Head of caudate nucleus (tissue), 42 donors: ENCODE measurements at places on chromosomes 5 and 9.

DNA sequence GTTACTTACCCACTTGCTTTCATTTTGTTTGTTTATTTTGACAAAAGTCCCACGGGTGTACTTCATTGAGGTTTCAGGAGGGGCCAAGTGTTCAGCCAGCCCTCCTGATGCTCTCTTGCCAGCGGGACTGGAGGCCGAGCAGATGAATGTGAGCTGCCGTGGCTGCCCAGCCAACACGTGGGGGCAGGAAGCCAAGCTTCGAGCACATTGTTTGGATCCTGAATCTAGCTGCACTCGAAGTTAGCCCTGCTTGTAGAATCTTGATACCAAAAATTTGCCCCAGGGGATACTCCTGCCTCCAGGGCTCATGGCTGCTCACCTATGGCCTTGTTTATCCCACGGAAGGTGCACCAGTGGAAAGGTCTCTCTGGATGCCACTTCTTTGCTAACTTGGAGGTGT lies 49.3 kb downstream of the RASGEF1C start:
- DNase-seq, result no peak

GRCh38 chr5:640461-641330 lies 28.6 kb downstream of the CEP72 start:
- no peak for DNase-seq

DNA sequence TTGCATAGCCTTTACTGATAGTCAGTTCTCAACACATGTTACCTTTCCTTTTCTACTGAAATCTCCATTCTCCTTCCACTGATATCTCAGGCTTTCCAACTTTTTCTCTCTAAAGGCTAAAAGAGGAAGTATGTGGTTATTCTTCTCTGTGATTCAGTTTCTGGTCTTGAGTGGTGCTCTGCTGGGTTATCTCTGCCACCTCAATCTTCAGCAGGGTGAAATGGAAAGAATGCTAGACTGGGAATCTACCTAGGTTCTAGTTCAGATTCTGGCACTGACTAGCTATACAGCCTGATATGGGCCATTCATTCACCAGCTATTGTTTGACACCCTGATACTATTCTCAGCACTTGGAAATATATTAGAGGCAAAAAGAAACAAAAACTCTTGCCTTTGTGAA lies 124.9 kb upstream of the GRIA1 start:
- no peak for DNase-seq

- DNase-seq, result no peak
Observed at GRCh38 chr5:168592014-168592368, 12.8 kb upstream of the PANK3 start.

DNA sequence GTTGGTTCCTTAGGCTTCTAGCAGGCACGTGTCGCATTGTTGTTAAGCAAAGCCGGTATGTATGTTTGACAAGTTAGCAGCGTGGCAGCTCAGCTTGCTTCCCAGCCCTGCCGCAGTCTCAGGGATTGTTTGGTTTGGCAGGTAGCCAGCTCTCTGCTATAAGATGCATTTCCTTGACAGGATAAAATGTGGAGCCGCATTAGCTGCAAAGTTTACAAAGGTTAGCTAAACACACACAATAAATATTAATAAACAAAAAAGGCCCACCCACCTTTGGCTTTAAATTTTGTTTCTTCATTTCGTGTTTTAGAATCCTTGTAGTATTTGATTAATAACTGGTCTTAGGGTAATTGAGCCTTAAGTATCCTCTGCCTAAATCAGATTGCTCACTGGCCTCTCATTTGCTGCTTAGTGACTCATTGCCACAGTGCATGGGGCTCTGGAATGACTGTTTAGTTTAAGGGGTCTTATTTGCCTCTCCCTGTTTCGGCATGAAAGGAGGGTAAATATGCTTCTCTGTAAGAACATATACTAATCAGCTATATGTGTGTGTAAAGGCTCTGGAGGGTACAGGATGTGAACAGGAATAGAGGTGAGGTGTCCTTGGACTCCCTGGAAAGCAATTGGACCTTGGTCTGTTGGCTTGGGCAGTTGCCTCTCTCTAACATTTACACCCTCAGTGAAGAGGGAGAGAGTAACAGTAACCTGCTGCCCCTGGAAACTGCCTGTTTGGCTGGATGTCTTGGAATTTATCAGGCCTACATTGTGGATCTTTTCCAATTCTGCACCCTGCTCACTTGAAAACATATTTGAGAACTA lies 122.0 kb downstream of the GDNF start:
- DNase-seq, result no peak

DNA sequence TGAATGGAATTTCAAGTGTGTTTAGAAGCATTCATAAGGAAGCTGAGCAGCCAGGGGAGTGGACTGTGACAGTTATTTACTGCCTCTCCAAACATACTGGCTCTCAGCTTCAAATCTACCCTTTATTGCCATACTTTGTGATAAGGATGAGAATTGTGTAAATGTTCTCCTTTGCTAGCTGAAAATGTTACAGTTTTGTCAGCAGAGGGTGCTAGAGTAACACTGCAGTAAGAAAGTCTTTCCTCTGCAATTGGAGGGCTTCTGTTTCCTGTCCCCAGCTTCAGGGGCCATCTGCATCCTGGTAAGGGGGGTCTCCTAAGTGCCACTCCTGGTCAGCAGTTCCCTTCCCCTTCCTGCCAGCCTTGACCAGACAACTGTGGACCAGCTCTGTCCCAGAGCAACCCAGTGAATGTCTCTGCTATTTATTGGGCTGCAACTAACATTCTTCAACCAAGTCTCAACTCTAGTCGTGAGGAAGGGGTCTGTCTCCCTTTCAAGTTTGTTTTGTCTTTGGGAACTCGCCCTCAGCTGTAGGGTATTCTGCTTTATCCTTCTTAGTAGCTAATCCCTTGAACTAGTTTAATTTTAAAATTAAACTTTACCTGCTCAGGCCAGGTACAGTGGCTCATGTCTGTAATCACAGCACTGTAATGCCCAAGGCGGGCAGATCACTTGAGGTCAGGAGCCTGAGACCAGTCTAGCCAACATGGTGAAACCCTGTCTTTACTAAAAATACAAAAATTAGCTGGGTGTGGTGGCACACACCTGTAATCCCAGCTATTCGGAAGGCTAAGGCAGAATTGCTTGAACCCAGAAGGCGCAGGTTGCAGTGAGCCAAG lies 45.3 kb downstream of the RAPGEF6 start:
- DNase-seq, result no peak

DNA sequence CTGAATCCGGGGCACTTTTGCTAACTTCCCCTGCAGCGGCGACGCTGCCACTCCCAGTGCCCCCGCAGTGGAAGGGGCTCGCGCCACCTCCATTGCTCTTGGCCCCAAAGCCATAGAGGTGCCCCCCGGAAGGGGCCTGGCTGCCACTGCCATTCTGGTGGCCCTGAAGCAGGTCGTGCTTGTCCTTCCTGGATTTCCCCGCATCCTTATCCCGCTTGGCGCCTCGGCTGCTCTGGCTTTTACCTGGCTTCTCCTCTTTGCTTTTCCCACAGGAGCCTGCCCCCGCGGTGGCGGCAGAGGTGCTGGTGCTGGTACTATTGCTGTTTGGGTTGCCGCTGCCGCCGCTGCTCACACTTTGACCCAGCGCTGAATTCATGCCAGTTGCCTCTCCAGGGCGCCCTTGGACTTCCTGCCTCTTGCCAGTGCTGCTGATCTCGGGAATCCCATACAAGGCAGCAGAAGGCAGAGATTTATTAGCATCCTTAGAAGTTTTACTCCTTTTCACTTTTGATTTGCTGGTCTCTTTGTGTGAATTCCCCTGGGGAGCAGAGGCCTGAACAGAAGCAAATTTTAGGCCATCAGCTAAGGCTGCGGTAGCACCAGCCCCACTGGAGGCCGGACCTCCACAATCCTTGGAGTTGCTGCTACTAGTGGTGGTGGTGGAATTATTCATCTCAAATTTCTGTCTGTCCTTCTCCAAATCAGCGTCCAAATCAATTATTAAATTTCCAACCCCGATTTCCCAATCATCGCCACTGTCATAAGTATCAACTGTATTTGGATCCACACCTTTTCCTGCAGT lies 2.1 kb downstream of the ZNF608 start:
- DNase-seq, result peak; percentile 59

DNA sequence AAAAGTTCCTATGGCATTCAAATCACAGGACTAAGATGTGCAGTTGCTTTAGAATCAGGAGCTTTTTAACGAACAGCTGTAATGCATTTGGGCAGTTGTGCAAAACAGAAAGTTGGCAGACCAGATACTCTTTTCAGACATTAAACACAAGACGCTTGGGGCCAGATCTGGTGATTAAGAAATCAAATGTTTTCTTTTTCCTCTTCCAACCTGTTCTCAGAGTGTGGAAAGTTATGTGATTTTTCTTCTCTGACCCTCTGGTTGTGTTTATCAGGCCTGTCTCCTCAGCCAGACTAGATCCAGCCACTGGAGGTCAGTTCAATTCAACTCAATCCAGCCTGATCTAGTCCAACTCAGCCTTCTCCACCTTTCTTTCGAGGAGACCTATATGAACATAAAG lies 298.5 kb upstream of the PCSK5 start:
- no peak for DNase-seq

DNA sequence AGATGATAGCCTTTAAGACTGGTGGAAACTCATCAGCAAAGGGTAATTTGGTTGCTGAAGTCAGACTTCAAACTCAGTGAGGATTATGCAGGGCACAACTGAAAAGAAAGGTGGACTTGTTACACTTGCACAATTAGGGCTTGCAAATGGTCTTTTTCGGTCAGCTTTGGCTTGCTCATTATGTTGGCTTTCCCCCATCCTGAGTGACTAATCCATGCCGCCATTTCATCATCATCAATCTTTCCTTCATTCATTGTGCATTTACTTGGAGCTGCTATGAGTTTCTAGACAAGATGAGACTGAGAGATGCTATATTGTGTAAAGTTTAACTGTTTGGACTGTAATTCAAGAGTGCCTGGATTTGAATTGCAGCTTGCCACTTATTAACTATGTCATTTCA lies 134.8 kb upstream of the PPP1R2B start:
- DNase-seq, result no peak

GRCh38 chr5:132886064-132886823 lies 12.8 kb downstream of the LEAP2 start:
- no peak for DNase-seq

- DNase-seq, result no peak
Observed at GRCh38 chr9:23431459-23431858, 394.6 kb downstream of the ELAVL2 start.

DNA sequence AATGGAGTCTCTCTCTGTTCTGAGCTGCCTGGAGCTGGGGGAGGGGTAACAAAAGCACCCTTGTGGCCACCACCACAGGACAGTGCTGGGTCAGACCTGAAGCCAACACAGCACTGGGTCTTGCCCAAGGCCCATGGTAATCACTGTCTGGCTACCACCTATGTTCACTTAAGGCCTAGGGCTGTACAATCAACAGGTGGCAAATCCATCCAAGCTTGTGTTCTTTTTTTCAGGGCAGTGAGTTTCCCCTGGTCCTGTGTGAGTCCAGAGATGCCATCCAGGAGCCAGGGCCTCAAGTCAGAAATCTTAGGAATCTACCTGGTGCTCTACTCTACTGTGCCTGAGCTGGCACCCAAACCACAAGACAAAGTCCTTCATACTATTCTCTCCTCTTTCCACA lies 20.1 kb upstream of the OTP start:
- no peak for DNase-seq

GRCh38 chr5:66617226-66617861 lies 21.2 kb downstream of the MAST4 start:
- DNase-seq, result no peak

- DNase-seq, result no peak
Observed at GRCh38 chr9:136697821-136698526, 10.7 kb upstream of the AGPAT2 start.

DNA sequence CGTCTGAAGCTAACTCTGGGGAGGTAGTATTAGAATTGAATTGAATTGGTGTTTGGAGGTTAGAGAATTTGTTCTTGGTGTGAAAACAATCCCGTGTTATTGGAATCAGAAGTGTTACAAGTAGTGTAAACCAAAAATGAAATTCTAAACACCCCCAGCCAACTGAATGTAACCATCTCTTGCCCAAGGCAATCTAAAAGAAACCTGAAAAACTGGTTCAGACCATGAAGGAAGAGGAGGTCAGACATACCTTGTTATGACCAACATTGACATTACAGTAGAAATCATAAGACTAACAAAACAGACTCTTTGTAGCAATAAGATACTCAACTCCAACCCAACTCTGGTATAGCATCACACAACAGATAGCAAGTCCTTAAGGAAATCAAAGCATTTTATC lies 159.0 kb downstream of the TUSC1 start:
- DNase-seq, result no peak

- DNase-seq, result no peak
Observed at GRCh38 chr9:96719921-96720320, 58.0 kb downstream of the ZNF510 start.

- DNase-seq, result no peak
Observed at GRCh38 chr5:94402096-94402495, 216.3 kb downstream of the KIAA0825 start.

GRCh38 chr9:93173365-93174051 lies 10.4 kb upstream of the WNK2 start:
- DNase-seq, result no peak

DNA sequence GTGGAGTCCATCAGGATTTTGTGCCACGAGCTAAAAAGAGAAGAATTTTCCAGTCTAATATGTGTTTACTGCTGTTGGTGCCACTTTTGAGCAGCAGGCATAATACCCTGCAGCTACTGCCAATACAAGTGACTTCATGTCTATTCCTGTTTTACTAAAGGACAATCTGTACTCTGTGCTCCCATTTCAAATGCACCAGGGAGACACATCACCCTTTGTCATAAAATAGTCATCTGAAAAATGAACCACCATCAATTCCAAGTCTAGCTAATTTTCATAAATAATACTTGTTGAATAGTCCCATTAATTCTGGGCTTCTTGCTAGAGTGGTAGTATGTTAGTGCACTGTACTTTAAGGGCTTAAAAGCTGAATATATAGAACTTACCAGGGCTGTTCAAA lies 8.9 kb upstream of the PKD2L2 start:
- DNase-seq, result peak; percentile 66

GRCh38 chr5:53480416-53481158 lies at the start of gene FST:
Gene FST, plus strand, starts transcription at chr5:53480629. Its CDS starts 163 bp downstream, at chr5:53480792.
- DNase-seq, result no peak

DNA sequence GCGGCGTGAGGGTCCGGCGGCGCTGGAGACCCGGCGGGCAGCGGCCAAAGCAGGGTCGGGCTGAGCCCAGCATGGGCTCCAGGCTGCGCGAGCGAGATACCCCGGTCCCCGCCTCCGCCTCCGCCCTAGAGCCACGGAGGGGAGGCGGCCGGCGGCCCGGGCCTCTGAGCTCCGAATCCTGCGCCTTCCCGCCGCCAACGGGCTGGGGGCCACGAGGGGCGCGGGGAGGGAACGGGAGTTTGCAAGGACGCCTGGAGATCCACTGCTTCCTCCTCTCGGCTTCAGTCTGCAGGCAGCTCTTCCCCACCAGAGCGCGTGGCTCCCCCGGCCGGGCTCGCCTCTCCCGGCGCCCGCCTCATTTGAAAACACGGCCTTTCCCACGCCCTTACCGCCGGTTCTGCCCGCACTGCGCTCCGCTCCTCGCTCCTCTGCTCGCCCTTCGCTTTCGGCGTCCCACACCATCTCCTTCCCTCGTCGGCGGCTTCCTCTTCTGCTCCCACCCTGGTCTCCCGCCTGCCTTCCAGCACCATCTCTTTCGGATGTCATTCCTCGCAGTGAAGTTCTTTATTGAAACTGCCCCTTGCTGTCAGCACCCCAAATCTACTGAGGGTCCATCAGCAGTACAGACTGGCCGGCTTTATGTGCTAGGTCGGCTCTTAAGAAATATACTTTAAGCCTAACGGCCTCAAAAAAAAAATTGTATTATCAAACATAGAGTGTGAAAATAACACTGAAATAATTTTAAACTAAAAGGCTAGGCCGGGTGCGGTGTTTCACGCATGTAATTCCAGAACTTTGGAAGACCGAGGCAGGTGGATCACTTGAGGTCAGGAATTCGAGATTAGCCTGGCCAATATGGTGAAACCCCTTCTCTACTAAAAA lies 105.0 kb upstream of the FAM120A start:
- no peak for DNase-seq

GRCh38 chr9:71680189-71680980 lies 87.9 kb downstream of the CEMIP2 start:
- DNase-seq, result no peak
